Right ventricle myocardium inferior (tissue), 1 donor: ENCODE measurements at places on chromosomes 16 and 17.

DNA sequence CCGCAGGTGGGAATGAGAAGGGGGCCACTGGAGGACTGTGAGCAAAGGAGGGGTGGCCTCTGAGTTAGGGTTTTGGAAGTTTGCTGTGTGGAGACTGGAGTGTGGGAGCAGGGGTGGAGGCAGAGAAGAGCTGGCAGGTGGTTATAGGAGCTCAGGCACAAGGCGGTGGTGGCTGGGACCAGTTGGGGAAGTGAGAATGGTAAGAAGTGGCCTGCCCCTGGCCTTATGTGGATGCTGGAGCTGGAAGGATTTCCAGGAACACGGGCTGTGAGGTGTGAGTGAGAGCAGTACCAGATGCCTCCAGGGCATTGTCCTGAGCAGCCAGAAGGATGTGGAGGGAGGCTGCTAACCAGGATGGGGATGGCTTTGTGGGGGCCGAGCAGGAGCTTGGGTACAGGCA lies 277.2 kb downstream of the SNX29 start:
- no peak for DNase-seq

- no peak for DNase-seq
Observed at GRCh38 chr16:14292051-14292825, 221.1 kb downstream of the MRTFB start.

DNA sequence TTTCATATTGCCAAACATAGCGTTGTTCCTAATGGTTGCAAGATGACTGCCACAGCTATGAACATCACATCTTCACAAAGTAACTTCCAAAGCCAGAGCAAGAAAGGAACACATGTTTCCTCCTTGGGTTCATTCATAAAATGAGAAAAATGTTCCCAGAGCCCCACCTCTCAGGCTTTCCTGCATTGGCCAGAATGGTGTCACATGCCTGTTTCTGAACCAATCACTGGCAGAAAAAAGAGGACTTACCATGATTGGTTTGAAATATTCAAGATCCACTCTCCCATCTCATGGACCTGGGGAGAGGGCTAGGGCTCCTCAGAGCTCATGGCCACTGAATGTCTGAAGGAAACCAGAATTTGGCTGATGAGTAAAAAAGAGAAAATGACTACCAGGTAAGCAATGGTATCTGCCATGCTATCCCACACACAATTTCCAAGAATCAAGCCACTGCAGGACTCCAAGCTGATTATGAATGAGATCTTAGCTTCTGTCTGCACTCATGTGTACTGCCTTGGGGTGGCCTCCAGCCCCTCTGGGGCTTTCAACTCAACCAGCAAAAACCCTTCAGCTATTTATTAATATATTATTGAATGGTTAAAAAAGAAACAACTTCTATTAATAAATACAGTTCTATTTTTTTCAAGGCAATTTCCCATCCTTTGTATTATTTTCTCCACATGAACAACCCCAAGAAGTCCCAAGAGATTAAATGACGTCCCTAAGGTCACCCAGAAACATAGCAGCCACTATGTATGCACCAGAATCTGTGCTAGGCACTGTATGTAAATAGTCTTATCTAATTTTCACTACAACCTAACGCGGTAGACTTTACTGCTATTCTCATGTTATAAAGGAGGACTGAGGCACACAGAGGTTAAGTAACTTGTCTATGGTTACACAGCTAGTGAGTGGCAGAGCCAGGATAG lies 61.4 kb upstream of the TMC5 start:
- DNase-seq = no peak

GRCh38 chr17:21089145-21089544 lies 37.6 kb upstream of the DHRS7B start:
- DNase-seq = no peak

DNA sequence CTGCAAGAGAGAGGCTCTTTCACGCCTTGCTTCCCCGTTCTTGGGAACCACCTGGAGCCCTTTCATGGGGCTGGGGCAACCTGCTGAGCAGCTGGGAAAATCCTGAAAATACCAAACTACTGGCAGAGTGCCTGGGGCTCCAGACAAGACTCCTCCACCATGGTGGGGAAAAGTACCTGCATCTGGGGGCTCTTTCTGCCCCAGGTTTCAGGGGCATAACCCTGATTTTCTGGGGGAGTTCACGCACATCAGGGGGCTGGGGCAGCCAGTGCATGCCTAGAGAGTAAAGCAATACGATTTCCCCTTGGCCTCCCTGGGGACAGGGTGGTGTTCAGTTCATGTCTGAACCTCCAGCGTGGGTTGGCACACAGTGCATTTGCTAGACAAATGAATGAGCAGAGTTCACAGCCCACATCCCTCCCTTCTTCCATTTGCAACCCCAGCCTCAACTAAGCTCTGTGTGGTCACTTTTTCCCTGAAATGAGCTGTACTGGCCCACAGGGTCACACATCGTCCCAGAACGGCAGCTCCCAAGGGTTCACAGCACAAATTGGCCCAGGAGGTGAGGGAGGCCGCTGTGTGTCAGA lies 5.2 kb upstream of the CDC42EP4 start:
- DNase-seq = no peak

GRCh38 chr17:80523956-80524712 lies 20.5 kb upstream of the RPTOR start:
- DNase-seq = no peak

DNA sequence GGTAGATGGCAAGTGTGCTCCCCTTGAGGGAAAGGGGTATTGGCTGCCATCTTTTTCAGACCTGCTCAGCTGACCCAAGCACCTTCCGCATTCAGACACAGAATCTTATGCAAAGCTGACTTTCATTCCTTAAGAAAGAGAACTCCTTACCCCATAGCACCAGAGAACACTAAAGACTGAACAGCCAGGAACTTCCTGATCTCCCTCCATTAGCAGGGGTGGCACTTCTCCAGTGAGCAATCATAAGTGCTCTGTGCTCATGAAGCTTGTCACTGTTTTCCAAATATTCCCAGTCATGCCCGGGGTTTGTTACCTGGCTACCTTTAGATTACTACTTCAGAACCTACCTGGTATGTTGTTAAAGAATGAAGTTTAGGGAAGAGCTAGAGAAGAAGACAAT lies 11.9 kb downstream of the HSD17B2 start:
- DNase-seq = no peak

- DNase-seq = no peak
Observed at GRCh38 chr17:57016764-57017116, 38.8 kb downstream of the SCPEP1 start.

GRCh38 chr17:75645501-75645888 lies 12.3 kb downstream of the SMIM5 start:
- no peak for DNase-seq

- DNase-seq = no peak
Observed at GRCh38 chr17:57182621-57183020, 73.7 kb upstream of the MSI2 start.

DNA sequence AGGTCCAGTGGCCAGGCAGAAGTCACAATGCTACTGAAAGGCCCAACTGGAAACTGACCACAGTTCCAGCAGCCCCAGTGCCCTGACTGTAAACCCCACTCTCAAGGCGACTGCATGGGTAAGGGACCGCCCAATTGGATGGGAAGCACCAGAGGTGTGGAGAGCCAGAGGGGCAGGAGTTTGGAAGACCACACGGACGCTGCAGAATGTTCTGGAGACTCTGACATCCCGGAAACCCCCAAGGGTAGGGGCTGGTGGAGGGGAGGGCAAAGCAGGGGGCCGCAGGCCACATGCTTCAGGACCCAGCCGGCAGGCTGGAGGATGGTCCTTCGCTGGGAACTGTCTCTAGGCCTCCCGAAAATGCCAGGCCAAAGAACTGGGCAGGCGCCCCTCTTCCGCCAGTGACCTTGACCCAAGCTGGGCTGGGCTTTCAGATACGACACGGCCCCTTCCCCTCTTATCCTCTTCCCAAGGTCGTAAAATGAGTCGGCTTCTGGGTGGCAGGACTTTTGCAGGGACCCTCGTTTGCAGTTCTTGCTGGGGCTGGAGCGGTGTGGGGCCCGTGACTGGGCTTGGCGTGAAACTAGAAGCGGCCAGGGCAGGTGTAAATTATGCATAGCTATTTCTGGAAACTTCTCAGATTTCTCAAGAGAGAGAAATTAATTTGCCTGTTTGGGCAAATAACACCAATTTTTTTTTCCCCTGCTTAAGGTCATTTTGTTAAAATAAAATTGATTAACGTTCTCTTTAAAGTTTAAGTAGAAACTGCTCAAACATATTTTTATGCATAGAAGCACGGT lies 110.2 kb downstream of the C16orf78 start:
- no peak for DNase-seq

- no peak for DNase-seq
Observed at GRCh38 chr16:71919035-71919434, 23.7 kb downstream of the IST1 start.

DNA sequence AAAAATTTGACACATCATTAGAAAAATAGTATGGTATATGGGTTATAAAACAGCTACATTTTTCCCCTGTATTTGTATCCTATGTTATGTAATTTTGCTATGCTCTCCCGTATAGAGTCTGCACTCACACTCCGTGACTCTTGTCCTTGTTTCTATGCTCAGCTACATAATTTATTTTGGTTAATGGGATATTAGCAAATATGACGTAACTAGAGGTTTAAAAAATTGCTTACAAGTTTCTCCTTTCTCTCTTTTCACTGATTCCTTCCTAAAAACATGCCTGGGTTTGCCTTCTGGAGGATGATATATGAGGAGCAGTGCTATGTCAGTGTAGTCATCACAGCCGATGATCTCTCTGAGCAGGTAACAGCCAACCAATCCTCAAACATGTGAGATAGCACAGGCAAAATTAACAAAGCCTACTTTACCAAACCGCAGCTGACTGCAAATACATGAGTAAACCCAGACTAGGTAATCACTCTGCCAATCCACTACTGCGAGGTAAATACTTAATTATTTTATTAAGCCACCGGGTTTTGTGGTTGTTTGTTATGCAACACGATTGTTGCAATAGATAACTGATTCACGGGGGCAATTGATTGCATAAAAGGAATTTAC lies 126.9 kb downstream of the KIF2B start:
- DNase-seq = no peak

- no peak for DNase-seq
Observed at GRCh38 chr17:17540278-17540906, 44.2 kb upstream of the RASD1 start.

DNA sequence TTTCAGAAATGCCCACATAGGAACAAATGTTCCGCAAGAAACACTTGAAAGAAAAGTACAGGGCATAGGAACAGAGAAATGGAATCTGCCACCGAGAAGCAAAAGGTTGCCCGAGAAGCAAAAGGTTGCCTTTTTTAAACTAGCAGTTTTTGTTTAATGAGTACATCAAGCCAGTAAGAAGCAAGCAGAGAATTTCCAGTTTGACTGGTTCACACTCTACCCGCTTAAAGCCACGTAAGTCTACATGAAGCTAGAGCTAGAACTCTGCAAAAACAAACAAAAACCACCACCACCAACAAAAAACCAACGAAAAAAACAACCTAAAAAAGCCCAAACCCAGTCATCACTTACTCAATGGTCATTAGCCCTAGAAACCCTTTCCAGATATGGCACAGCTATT lies 144.3 kb downstream of the MAP2K6 start:
- DNase-seq = no peak

DNA sequence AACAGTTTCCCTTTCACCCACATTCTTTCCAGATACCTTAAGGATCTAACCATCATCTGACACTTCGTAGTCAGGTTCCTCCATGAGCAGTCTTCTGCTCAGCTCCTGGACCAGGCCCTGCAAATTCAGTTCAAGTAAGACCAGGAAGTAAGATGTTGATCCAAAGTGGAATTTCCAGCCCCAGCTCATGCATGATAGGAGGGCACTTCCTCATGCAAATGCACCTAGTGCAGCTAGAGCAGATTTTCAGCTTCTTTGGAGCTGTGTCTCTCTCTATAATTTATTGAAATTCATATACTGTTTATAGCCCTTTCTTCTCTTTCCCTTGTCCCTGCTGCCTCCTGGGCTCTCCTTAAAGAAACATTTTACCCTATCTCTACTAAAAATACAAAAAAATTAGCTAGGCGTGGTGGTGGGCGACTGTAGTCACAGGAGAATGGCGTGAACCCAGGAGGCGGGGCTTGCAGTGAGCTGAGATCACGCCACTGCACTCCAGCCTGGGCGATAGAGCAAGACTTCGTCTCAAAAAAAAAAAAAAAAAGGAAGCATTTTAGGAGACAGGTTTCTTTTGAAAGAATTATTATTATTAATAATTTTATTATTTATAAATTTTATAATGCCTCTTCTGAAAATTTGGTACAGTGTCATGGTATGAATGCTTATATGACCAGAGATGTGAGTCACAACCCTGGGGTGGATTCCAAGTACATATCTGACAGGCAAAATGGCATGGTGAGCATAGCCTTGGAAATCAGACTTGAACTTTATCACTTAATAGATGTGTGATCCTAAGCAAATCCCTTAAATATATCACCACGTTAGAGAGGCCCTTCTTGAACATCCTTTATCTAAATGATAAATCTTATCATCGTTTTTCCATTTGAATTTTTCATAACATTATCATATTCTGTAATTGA lies 94.3 kb downstream of the SSH2 start:
- DNase-seq = no peak

GRCh38 chr17:31225831-31226230 lies 71.2 kb downstream of the OMG start:
- DNase-seq = no peak

GRCh38 chr17:75899767-75900468 lies 3.2 kb upstream of the TRIM65 start:
- DNase-seq = no peak

DNA sequence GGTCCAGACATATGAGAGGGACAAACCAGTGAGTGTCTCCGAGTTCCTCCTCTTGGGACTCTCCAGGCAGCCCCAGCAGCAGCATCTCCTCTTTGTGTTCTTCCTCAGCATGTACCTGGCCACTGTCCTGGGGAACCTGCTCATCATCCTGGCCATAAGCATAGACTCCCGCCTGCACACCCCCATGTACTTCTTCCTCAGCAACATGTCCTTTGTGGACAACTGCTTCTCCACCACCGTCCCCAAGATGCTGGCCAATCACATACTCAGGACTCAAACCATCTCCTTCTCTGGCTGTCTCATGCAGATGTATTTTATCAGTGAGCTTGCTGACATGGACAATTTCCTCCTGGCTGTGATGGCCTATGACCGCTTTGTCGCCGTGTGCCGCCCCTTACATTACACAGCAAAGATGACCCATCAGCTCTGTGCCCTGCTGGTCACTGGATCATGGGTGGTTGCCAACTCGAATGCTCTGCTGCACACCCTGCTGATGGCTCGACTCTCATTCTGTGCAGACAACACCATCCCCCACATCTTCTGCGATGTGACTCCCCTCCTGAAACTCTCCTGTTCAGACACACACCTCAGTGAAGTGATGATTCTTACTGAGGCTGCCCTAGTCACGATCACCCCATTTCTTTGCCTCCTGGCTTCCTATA lies 19.2 kb downstream of the ZNF200 start:
- DNase-seq = no peak

- peak; percentile 80 for DNase-seq
Observed at GRCh38 chr17:3659541-3660111, 8.8 kb downstream of the TAX1BP3 start.

GRCh38 chr16:64181271-64181925 lies 940.5 kb downstream of the CDH11 start:
- DNase-seq = no peak

DNA sequence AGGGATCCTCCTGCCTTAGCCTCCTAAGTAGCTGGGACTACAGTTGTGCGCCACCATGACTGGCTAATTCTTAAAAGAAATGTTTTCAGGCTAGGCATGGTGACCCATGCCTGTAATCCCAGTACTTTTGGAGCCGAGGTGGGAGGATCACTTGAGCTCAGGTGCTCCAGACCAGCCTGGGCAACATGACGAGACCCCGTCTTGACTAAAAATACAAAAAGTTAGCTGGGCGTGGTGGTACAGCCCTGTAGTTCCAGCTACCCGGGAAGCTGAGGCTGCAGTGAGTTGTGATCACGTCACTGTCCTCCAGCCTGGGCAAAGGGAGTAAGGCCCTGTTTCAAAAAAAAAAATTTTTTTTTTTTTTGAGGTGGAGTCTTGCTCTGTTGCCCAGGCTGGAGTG lies 173.1 kb downstream of the SEC14L1 start:
- DNase-seq = no peak
